ENCODE measurements at places on chromosomes 1 and 21.

- DNase-seq: no peak
Observed at GRCh38 chr1:40171036-40171435, 9.8 kb downstream of the RLF start.

- DNase-seq: no peak
Observed at GRCh38 chr1:169110689-169111447, 4.4 kb downstream of the ATP1B1 start.

DNA sequence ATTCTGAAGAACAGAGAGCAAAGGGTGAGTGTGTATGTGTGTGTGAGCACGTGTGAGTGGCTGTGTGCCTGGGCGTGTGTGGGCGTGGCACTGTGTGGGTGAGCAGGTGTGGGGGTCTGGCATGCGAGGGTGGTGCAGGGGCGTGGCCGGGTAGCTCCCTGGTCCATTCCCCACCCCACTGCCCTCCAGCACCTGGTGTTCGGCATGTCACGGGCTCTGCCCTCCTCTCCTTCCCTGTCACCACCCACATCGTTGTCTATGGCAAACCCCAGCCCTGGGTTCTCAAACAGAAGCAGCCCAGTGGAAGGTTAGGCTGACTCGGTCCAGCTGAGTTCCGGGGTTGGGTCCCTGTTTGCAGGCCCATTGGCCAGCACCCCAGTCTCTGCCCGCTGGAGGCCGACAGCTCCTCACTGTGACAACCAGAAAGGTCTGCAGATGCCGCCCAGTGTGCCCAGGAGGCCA is 39.8 kb downstream of the UBE2G2 start:
- DNase-seq: no peak

- no peak for DNase-seq
Observed at GRCh38 chr21:14353231-14353630, 29.7 kb downstream of the HSPA13 start.

DNA sequence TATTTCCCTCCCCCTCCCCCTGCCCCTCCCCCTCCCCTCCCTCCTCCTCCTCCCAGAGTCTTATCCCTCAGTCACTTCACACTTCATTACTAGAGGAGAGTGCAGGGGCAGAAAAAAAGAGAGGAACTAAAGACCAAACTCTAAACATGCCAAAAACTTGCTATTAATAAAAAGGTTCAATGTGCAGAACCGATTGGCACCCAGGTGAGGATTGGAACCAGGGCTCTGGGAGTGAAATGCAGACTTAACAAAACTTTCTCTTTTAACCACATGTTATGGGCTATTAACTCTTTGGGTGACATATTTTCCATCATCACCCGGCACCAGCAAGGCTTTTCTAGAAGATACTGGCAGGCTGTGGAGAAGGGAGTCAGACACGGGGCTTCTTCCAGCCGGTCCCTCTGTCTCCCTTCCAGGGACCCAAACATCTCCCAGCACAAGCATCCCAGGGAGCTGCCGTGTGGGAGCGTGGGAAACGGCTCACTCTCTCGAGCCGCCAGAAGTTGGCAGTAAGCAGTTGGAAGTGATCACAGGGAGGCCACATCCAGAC is 13.6 kb downstream of the NID1 start:
- no peak for DNase-seq

DNA sequence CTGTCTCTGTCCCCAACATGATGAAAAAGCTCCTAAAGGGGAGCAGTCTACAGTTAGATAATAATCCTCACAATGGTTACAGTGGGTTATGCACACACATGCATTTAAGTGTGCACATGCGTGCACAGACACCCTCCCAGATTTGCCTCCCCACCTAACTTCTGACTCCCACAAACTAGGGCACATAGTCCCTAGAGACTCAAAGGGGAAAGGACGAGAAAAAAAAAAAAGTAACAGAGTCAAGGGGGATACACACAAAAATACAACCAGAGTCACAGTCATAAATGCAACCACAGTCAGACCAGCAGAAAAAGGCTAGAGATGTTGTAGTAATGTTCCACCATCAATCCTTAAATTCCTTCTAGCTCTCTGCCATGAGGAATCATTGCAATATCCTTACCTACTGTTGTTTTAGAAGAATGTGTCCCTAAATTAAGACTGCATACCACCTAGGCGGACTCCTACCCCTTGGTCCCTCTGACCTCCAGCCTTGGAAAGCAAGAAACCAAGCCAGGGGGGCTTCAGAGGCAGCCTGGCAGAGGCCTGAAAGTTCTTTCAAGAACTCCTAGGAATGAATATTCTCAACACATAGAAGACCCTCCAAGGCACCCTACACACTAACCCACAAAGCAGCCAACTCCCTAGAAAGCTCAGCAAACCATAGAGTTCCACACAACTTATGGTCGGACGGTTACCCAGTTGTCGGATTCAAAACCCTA is 1.3 kb downstream of the CRTC2 start:
- no peak for DNase-seq

GRCh38 chr1:204623894-204624361 is 61.6 kb downstream of the LRRN2 start:
- no peak for DNase-seq

- DNase-seq: no peak
Observed at GRCh38 chr1:168097921-168098528, 38.7 kb downstream of the GPR161 start.

DNA sequence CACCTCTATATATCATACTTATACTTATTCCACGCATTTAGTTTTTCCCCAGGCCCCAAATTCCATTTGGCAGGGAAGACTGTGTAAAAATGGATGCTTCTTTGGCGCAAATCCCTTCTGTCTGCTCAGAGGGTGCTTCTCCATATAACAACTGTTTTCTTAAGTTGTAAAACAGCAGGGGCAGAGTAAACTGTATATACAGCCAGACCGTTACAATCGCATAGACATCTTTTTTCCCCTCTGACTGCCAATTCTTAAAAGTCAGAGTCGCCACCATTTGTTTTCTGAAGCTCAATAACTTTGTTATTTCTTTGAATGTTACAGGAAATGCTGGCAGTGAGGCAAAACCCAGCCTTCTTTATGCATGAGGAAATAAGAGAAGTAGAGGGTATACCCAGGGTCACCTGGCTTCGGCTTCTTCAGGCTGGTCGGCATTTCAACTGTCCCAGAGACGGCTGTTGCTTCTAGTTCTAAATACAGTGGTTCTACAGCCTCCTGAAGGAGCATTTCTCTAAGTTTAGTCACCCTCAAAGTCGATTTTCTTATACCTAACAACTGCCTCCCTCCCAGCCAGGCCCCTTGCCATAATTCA is 188.4 kb downstream of the CLIC6 start:
- DNase-seq: no peak

- no peak for DNase-seq
Observed at GRCh38 chr1:183091181-183091580, 68.0 kb downstream of the LAMC1 start.

DNA sequence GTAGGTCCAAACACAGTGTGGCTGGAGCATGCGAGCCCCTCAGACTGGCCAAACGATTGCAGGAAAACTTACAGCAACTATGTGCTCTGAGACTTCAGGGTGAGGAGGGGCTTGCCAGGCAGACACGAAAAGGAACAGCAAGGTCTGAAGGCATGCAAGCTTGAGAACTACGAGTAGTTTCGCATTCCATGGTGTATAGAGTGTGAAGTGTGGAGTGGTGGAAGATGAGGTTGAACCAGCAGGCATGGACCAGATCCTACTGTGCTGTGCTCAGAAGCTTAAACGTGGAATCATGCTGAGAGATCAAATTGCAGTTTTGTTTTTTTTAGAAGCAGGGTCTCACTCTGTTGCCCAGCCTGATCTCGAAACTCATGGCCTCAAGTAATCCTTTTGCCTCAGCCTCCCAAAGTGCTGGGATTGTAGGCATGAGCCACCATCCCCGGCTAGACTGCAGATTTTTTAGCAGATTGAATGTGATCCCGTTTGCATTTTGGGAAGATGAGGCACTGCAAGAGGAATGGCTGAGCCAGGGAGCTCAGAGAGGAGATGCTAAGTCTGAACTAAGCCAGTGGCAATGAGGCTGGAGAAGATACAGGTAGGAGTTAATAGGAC is 5.1 kb upstream of the TFAP2E start:
- no peak for DNase-seq

GRCh38 chr1:245461681-245462080 is 306.9 kb downstream of the KIF26B start:
- DNase-seq: no peak

GRCh38 chr1:22055463-22055862 is 3.0 kb downstream of the CDC42 start:
- DNase-seq: no peak

DNA sequence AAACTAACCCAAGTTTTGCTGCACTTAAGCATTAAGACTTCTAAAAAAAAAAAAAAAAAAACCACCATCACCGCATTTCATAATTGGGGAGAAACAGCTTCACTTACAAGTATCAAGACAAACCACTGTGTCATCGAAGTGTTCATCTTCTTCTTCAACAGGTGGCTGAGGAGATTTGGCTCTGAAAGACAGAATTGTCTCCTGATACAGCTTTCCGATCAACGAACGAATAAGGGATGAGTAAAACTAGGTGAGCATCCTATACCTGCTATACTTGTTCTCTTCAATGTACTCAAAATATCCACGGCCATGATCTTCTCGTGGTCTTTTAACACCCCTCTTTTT is 2.0 kb downstream of the HNRNPU start:
- no peak for DNase-seq

DNA sequence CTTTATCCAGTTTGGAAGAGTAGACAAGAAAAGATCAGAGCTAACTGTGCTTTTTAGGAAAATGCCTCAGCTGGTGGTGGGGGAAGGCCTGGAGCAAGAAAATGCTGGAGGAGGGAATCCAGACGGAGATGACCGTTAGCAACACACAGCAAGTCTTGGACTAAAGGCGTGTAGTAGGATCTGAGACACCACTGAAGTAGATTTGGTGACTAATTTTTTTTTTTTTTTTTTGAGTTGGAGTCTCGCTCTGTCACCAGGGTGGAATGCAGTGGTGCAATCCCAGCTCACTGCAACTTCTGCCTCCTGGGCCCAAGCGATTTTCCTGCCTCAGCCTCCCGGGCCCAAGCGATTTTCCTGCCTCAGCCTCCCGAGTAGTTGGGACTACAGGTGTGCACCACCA is 41.2 kb downstream of the LPAR3 start:
- no peak for DNase-seq

DNA sequence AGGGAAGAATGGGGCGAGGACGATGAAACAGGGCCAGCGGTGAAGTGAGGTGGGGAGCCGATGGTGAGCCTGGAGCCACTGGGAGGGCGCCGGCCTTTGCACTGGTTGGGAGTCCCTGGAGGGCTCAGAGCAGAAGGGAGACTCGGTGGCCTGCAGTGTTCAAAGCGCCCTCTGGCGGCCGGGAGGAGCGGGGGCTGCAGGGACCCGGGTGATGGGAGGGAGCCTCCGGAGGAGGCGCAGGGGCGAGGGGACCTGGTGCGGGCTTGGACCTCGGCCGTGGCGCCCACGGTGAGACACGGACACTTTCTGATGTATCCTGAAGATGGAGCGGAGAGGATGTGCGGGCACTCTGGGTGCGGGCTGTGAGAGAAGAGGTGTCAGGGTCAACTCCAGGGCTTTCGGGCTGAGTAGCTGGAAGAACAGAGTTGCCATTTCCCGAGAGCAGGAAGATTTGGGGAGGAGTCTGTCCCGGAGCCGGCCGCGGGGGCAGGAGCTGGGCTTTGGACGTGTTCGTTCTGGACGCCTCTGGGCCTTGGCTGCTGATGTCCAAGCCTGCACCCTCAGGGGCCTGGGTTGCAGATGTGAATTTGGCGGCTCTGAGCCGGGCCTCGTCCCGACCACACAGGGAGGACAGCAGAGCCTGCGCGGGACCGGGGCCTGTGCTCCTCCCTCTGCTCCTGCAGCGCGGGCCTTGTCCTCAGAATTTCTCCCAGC is 29.7 kb downstream of the HEYL start:
- peak; percentile 75 for DNase-seq

GRCh38 chr1:46489169-46489637 is 433 bp upstream of the DMBX1 start:
- peak; percentile 33 for DNase-seq

DNA sequence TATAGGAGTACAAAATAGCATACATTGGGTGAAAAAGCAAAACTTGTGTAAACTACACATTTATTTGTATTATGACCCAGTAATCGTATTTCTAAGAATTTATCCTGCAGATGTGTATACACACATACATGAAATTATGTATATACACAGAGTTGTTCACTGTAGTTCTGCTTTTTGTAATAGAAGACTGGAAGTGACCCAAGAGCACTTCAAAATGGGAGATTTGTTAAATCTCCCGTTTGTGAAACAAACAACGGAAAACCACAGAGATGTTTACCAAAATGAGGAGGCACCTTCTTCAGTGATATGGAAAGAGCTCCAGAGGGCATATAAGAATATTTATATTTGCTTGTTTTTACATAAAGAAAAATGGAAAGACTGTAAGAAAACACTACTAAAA is 18.0 kb upstream of the MNDA start:
- no peak for DNase-seq

GRCh38 chr1:95547005-95547404 is 313.0 kb downstream of the RWDD3 start:
- no peak for DNase-seq

DNA sequence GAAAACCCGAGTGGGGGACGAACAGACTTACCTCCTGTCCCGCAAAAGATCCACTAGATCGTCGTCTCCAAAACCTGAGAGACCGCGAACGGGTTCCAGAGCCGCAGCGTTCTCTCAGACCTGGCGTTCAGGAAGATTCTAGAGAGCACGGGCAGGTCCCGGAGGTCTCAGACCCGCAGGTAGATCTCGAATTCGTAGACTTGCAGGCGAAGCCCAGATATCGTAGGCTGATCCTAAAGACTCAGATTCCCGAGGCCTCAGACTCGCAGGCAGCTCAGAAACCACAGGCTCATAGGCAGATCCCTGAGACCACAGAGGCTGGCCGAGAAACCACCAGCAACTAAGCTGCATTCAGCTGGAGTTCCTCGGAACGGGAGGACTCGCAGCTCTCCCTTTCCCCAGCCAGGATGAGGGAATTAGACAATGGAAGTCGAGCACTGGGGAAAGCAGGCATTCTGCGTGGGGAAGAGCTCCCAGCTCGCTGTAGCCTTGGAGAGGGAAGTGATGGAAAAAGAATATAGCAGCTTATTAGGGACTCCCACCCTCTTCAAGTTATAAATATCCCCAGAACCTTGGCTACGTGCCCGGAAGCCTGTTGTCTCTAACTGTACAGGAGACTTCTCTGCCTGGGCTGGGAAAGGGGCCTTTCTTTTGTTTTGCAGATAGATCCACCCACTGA is at the start of gene ZNF436:
TSS of gene ZNF436 (minus strand) at position 502 of the 679 bp plus-strand sequence. CDS start 1,831 bp downstream, outside the sequence.
- DNase-seq: no peak

GRCh38 chr1:156083800-156084790 is 1.8 kb upstream of the MEX3A start:
- no peak for DNase-seq

Measured in stimulated activated CD4-positive, alpha-beta T cell treated with anti-CD3 and anti-CD28 coated beads, Interleukin-15, amount 100 ng/mL, for 1 hour (primary cell).